Pancreas (tissue), 10 donors: ENCODE measurements at places on chromosomes 5 and 9. TPM values are rescaled to one million over a fixed set of nuclear protein-coding genes. Genes with fewer than 3 reads are reported as not detected.

The TLN1 gene
- 64.5 TPM for polyA plus RNA-seq

GRCh38 chr9:97525451-97525850 lies 24.0 kb downstream of the TMOD1 start:
- DNase-seq = no peak

DNA sequence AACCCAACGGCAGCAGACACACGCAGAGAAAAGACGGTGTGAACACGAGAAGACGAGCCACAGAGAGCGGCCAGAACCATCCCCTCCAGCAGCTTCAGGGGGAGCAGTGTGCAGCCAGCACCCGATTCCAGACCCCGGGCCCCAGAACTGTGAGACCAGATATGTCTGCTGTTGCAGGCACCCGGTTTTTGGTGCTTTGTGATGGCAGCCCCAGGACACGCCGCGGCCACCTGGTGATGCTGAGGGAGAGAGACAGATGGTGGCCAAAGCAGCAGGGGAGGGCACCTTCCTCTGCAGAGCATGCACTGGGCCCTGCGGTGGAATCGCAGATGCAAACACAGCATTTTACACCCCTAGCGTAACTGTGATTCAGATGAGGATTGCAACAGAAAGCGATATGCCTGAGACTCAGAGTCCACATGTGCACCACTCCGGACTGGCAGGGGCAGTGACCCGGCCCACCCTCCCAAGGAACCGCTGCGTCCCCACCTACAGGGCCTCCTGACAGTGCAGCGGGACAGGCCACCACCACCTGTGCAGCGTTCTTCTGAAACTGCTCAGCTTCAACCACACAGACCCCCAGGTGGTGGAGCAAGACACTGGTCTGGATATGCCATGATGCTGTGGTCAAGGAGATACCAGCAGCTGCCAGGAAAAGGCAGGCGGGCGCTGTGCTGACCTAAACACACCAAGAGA lies 24.0 kb downstream of the ZDHHC11B start:
- DNase-seq = peak; percentile 38

DNA sequence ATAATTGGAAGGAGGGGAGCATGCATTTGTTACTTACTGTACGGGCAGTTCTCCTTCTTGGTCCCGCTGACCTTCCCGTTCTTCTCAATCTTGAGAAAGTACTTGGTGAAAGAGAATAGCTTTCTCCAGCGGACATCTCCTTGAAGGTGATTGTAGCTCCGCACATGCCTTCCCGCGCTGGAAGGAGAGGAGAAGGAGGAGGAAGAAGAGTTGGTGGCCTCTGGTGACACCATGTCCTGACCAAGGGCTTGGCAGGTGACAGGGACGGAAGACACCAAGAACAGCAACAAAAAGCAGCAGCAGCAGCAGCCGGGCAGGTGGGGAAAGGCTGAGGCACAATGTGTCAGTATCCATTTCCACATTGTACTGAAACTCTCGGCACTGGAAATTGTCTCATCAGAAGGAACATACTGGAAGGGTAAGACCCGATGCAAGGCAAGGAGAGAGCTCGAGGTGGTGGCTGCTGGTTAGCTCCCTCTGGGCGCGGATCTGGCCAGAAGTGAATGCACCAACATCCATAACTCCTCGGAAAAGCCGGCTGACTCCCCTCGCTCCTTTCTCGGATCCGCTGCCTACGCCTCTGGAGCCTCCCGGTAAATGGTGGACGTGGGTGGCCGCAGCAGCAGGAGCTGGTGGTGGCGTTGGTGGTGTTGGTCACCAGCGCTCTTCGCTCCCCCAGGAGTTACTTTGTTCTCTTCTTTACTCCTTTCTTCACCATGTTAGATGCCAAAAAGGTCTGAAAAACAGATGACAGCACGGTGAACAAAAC lies 715 bp downstream of the FGF10 start:
- DNase-seq = peak; percentile 75

DNA sequence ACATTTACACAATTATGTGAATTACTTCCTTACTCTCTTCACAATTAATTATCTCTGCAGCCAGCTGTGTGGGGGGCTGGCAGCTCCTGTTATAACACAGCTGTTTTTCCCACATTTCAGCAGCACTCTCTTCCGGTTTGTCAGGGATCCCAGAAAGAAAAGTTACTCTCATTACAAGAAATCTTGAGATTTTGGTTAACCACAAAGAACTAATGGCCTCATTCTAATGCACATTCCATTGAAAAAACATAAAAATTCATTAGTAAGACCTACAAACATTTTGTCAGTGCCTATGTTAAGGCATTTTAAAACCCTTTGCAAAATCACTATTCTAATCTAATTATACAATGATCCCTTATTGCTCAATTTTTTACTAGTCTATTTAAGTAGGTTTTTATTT lies 64.1 kb downstream of the PDE4D start:
- no peak for DNase-seq

GRCh38 chr9:91391818-91392217 lies 30.1 kb upstream of the AUH start:
- no peak for DNase-seq

DNA sequence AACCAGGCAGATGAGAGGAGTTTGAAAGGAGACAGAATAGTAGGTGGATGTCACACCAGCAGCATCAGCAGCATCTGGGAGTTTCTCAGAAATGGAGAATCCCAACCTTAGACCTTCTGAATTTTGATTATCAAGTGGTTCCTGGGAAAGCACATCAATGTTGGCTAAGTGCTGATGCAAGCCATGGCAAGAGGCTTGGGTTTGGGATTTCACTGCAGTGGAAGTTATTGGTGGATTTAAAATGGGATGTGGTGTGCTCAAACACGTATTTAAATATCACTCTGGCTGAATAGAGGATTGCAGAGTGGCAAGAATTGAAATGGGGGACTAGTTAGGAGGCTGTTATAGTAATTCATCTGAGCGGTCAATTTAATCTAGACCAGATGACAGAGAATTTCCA lies 387.8 kb upstream of the WWC1 start:
- no peak for DNase-seq

- no peak for DNase-seq
Observed at GRCh38 chr9:124934290-124934689, 6.6 kb downstream of the GOLGA1 start.

DNA sequence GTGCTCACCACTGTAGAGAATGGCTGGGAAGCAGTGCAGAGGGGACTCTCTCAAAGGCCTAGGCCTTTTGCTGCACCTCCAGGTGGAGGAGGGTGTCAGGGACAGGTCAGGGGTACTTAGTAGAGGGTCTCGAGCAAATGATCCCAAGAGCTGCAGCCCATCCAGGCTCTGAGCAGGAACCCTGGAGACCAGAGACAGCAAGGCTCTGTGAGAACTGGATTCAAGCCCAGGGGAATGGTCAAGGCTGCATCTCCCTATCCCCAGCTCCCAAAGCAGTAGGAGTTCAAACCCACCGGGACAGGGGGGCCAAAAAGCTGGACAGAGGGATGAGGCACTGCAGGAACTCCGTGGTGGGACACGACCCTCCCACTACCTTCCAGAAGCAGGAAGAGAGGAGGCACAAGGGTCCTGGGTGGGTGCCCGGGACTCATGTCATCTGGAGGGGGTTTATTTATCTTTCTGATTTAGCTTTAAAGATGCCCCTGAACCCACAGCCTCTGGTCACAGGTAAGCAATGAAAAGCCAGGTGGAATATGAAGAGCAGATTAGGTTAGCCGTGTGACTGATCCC lies 124.8 kb downstream of the MVB12B start:
- DNase-seq = no peak

- no peak for DNase-seq
Observed at GRCh38 chr5:33537240-33537639, 96.5 kb downstream of the TARS1 start.

DNA sequence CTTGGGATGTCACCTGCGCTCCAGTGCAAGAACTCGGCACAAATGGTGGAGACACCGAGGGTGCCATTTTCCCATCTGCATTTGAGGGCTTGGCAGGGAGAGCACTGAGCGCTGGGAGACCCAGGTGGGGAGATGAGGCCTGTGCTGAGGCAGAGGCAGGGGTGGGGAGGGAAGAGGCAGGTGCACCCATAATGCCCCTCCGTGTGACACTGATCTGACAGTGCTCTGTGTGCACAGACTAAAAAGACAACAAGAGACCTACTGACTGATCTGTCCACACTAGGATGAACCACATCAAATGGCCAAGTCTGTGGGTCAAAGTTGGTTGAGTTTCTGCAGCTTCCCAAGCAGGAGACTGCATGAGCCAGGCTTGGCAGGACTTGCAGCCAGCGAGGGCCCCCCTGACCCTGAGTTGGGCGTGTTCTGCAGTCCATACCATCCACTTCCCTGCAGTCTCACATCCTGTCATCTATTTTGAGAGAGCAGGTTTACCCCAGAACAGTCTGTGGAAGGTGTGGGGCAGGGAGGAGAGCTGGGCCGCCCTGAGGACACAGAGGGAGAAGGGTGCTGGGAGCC lies 41.9 kb downstream of the NEK6 start:
- no peak for DNase-seq

- no peak for DNase-seq
Observed at GRCh38 chr5:64384765-64385164, 121.0 kb upstream of the RGS7BP start.

DNA sequence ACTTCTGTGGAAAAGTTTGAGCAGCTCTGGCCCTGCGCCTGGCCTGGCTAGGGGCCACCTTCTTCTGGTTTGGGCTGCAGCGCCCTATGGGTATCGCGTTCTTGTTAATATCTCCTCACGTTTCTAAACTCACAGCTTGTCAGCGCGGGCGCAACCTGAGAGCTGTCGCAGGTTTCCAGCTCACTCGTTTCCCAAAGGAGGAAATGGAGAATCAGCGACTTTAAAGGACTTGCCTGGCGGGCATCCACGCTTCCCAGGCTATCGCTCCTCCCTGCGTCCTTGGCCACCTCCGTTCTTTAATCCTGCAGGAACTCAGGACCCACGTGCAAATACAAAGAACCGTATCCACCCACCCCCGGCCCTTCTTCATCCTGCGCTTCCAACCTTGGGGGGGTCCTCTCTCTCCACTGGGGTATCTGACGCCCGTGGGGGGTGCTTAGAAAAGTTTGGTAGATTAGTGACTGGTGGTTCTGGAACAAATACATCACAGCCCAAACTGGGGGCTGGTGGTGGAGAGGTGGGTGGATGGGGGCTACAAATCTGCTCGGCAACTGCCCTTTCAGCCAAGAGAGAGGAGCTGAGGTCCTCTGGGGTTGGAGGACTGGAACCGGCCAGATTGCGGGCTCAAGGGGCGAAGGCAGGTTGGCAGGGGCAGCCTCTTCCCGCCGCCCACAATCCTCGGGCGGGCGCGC lies 578 bp upstream of the PSAT1 start:
- peak; percentile 76 for DNase-seq

DNA sequence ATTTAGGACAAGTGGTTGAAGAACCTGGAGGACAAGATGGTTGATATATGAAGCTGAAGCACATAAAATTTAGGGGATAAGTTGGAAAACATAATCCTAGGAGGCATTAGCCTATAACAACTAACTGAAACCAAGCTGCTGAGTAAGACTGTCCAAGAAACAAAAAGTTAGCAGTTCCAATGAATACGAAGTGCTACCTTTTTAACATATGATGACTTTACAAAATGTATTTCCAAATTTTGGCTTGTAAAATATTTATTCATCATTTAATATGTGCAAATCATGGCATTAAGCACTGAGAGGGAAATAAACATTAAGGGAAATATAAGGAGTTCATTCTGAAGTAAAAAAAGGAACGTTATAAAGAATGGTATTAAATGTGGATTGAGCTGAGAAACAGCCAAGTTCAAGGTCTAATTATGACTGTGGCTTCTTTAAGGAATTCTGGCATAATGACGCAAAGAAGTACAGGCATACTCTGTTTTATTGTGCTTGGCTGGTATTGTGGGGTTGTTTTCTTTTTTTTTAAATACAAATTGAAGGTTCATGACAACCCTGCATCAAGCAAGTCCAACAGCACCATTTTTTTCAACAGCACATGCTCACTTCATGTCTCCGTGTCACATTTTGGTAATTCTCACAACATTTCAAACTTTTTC lies 7.7 kb downstream of the RAPGEF6 start:
- DNase-seq = no peak

- DNase-seq = no peak
Observed at GRCh38 chr9:81564632-81565031, 124.7 kb downstream of the TLE1 start.

The SLCO4C1 gene
- 0.19 TPM for polyA plus RNA-seq

DNA sequence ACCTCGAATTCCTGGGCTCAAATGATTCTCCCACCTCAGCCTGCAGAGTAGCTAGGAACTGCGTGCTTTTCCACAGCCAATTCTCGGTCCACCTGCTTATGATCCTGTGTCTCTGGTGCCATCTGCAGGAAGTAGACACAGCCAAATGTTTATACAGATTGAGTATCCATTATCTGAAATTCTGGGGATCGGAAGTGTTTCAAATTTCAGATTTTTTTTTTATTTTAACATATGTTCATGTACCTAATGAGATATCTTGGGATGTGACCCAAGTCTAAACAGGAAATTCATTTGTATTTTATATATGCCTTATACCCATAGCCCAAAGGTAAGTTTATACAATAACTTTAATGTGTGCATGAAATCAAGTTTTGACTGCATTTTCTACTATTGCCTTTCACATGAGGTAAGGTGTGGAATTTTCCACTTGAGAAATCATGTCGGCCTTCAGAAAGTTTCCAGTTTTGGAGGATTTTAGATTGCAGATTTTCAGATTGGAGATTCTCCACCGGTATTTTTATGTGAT lies 89.5 kb downstream of the ESM1 start:
- DNase-seq = peak; percentile 22

- no peak for DNase-seq
Observed at GRCh38 chr9:36486329-36486932, 86.3 kb upstream of the MELK start.

DNA sequence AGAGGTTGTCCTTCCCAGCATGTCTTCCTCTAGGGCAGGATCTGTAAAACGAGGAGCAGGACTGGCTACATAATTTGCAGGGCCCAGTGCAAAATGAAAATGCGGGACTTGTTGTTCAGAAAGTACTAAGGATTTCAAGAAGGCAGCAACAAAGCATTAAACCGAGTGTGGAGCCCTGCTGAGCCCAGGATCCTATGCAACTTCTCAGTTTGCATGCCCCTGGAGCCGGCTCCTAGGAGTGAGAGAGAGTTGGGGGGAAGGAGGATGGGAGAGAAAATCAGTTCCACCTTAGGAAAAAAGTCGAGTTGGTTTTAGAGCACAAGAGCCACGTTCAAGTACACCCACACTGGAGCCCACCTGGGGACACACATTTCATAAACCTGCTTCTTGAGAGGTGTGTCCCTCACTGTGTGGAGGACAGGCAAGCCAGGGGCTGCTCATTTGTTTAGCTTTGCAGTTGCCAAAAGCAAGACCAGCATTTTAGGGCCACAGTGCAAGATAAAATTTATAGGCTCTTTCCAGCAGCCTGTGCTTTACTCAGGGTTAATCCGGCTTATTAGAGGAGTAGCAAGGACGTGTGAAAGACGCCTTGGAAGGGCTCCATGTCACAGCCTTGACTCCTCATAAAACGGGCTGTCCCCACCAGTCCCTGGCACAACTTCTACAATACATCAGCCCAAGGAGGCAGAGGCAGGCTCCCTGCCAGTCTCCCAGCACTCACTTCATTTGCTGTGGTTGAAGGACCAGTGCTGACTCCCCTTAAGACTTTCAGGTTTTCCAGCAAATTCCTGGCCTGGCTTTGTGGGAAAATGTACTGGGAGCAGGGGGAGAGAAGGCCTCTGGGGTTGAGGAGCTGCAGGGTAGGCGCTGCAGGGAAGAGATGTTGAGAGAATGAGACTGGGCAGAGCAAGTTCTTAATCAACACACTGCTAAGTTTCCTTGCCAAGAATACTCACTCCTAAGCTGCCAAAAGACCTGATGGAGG lies 159.7 kb upstream of the SEMA6A start:
- DNase-seq = no peak

The IQGAP2 gene
- 14.4 TPM for polyA plus RNA-seq

GRCh38 chr9:76571288-76571687 lies 112.3 kb downstream of the GCNT1 start:
- DNase-seq = no peak

The PCDHGB6 gene
- polyA plus RNA-seq = 0.63 TPM

GRCh38 chr9:77016121-77016525 lies 3.3 kb upstream of the FOXB2 start:
- no peak for DNase-seq

The FAXDC2 gene
- 10.3 TPM for polyA plus RNA-seq
